ENCODE measurements at places on chromosomes 12 and 14. TPM values are rescaled to one million over a fixed set of nuclear protein-coding genes. Genes with fewer than 3 reads are reported as not detected.

AICDA gene
- total RNA-seq, result not detected

FBXO34 gene
- total RNA-seq, result 29.7 TPM

DNA sequence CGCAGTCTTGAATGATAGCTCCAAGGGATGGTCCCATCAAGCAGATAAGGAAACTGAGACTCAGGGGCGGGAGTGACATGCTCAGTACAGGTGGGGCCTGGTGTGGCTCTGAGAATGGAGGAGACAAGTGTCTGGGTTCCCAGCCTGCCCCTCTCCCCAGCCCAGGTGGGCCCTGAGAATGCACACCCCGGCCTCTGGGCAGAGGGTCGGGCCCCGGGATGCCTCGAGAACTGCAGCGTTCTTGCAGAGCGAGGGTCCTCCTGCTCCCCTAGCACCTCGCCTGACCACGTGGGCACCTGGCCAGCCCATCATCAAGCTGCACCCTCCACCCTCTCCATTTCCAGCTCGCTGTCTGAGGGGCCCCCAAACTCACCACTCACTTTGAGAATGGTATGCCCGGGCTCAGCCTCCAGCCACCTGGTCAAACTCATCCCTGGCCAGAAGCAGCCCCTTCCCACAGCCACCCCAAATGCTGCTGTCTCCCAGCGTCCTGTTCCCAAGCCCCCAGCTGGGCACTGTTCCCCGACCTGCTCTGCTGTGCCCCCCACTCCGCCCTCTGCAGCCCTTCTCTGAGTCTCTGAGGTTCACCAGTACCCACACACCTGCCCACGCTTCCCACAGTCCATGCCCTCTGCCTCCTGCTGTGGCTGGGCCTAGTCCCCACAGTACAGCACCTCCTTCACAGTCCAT lies 44.3 kb downstream of the CYP46A1 start:
- peaks cover 31% of the 10 kb centered on the region for H3K27me3 ChIP-seq
- H3K4me3 ChIP-seq, result no peak overlapping the region
- DNase-seq, result no peak
- no peaks in the 10 kb centered on the region for H3K4me1 ChIP-seq
- H3K27ac ChIP-seq, result no peak overlapping the region

GRCh38 chr12:66453844-66454243 lies 151.6 kb downstream of the HELB start:
- no peaks in the 10 kb centered on the region for H3K36me3 ChIP-seq
- H3K4me1 ChIP-seq, result no peaks in the 10 kb centered on the region
- H3K27ac ChIP-seq, result no peak overlapping the region
- H3K27me3 ChIP-seq, result no peaks in the 10 kb centered on the region

All from CD4-positive, alpha-beta T cell (primary cell).